Effector CD4-positive, alpha-beta T cell (primary cell): ENCODE measurements at places on chromosomes 6 and 20.

DNA sequence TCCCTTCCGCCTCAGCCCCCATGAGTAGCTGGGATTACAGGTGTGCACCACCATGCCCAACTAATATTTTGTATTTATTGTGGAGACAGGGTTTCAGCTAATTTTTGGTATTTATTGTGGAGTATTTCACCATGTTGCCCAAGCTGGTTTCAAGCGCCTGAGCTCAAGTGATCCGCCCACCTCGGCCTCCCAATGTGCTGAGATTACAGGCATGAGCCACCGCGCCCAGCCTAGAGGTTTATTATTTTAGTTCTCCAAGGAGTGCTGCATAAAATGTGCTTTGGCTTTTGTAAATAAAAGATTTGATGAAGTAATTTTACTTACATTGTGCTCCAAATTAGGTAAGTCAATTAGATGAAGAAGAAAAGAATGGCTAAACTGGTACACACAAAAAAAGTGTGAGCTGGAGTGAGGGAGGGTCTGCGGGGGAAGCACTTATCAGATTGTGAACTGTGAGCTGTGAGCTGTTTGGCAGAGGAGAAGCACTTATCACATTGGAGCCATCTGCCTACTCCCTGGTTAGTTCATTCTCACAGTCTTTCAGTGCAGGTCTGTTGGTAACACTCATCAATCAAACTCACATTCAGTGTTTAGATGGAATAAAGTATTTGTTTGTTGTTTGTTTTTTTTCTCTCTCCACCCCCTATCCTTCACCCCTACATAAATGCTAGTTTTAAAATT lies 398.0 kb downstream of the EPHA7 start:
- no peak for DNase-seq

GRCh38 chr20:15976047-15976736 lies 597.1 kb downstream of the KIF16B start:
- no peak for DNase-seq

DNA sequence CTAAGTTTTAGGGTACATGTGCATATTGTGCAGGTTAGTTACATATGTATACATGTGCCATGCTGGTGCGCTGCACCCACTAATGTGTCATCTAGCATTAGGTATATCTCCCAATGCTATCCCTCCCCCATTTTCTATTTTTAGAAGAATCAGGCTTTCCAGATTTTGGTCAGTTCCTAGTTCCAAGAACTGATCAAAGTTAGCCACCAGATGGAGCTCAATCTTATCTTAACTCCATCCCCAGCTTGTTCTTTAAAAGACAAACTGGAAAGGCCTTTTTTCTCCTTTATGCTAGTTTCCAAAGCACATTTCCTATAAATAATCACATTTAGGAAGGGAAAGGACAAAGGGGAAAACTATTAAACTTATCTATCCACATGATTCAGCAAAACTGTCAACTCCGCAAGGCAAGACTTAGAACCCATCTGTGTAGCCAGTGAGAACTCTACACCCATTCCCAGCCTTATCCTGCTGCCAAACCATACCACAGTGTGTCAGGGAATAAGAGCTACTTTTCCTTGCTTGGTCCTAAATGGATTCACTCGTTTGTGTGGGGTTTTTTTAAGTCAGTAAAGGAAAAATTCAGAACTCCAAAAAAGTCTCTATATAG lies 22.8 kb upstream of the KHDC1 start:
- DNase-seq = no peak

DNA sequence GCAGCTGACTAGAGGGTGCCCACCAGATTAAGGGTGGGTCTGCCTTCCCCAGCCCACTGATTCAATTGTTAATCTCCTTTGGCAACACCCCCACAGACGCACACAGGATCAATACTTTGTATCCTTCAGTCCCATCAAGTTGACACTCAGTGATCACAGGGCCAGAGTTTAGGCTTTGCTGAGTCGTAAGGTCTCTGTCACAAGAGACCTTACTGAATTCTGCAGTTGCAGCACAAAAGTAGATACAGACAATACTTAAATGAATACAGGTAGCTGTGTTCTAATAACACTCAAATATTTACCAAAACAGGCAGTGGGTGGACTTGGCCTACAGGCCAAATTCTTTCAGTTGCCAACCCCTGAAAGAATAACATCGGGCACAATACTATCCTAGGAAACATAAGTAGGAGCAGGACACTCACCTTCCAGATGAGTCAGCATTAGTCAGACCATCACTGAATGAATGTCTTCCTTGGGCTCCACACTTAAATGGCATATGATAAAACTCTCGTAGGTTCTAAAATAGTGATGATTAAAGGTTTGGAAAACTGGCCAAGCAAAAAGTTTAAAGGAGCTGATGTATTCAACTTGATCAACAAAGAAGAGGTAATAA lies 190.0 kb downstream of the UBE3D start:
- DNase-seq = no peak

DNA sequence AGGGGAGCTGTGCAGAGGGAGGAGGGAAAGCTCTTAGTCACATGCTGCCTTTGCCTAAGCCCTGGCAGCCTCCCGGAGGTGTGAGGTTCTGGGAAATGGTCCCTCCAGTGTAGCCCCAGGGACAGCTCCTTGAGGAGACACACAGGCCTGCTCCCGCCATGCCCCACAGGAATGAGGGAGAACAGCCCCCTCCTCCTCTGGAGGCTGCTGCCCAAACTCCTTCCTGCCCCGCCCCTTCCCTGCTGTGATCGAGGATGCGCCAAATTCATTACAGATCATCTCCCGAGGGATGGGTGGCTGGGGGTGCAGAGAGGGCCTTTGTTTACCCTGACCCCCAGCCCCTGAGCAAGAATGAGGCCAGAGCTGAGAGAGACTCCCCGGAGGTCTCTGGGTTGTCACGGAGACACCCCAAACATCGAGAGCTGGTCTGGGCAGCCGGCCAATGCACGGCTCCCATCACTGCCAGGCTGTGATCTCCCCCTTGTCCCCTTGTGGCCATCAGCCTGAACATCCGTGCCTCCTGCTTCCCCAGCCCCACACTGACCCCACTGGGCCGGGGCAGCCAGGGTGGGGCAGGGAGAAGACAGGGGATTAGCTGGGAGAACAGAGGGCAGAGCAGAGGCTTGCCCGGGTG lies 8.4 kb downstream of the CYP21A2 start:
- DNase-seq = no peak

GRCh38 chr6:7338031-7338430 lies 25.0 kb upstream of the SSR1 start:
- DNase-seq = no peak

GRCh38 chr20:43345676-43346075 lies 112.0 kb upstream of the SRSF6 start:
- no peak for DNase-seq

DNA sequence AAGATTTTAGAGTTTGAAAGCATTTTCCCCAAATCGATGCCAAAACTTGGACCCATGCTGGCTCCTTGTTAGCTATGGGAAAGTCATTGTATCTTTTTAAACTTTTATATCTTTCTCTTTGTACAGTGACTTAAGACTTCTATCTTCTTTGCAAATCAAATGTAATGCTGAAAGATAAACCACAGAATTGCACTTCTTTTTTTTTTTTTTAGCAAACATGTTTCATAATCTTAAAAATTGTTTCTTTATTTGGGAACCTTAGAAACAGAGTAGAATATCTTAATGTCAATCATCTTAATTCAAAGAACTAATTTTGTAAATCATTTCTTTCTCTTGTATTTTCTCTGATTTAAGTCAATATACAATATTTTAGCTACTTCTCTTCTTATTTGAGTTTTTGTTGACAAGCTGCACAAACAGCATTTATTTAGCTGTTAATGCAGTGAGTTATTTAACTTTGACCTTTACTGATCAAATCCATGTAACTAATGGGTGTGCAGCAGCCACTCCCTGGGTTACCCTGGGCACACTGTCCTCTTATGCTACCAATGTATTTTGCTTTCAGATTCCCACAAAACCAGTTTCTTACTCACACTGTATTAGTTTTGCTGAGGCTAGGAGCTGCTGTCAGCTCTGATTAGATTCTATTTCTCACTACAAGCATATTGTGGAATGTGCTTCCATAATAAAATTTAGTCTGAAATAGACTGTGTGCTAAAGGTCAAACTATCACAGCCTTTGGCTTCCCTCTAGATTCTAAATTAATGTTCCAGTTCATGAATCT lies 279.6 kb downstream of the ADGB start:
- no peak for DNase-seq

DNA sequence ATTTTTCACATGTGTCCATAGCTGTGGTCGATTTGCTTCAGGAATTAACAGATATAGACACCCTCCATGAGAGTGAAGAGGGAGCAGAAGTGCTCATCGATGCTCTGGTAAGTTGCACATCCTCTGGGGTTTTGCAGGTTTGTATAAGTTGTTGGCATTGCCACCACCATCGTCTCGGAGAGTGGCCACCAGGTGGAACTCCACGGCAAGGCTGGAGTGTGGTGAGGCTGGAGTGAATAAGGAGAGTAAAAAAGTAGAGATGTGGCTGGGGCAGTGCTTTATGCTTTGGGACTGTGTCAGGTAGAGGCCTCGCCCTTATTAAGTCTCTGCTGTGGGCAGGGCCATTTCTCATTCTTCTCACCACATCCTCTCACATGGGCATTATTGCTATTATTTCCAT lies 63.7 kb downstream of the CTNNBL1 start:
- DNase-seq = no peak

- no peak for DNase-seq
These were observed 482.7 kb upstream of the JARID2 start for GRCh38 chr6:14763139-14763538.

- DNase-seq = no peak
These were observed 3.4 kb upstream of the MICAL1 start for GRCh38 chr6:109458774-109459531.

- DNase-seq = no peak
These were observed 154.9 kb downstream of the ESR1 start for GRCh38 chr6:151962246-151962846.

GRCh38 chr6:45738057-45738455 lies 277.6 kb downstream of the CLIC5 start:
- DNase-seq = no peak

DNA sequence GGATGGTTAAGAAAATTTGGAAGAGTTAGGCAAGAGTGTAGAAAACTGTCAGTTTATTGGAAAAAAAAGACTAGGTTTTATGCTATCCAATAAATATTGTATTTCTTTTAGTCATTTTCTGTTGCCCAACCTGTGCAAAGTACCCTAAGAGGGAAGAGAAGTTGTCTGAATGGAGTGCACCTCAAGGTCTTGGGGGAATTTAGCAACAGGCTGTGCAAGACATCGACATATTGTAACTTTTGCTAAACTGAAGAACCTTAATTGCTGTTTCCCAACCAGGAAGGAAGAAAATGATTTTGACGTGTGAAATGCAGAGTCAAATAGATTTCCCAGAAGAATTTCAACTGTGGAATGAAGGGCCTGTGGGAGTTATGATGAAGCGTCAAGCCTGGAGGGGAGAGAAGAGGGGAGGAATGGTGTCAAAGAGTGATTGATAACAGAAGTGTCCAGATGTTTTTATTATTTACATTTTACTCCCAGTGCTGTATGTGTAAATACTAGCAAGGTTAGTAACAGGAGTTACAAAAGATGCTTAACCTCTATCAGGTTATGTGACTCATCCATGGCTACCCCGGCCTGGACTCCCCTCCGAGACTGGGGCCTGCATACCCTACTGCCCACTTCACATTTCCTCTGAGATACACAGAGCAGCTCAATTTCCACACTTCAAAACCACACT lies 246.8 kb downstream of the MYLK4 start:
- DNase-seq = no peak

DNA sequence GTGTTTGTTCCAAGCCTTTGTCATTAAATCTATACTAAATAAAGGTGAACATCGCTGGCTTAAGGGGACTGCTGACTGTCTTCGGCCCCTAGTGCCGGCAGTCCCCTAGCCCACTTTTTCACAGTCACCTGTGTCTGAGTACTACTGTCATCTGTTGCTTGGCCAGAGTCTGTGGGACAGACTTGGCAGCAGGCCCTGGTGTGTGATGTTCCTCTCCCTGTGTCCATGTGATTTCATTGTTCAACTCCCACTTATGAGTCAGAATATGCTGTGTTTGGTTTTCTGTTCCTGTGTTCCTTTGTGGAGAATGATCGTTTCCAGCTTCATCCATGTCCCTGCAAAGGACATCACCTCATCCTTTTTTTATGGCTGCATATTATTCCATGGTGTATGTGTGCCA lies 133.4 kb downstream of the HAO1 start:
- no peak for DNase-seq

GRCh38 chr6:54618572-54618971 lies 228.0 kb upstream of the FAM83B start:
- DNase-seq = no peak

DNA sequence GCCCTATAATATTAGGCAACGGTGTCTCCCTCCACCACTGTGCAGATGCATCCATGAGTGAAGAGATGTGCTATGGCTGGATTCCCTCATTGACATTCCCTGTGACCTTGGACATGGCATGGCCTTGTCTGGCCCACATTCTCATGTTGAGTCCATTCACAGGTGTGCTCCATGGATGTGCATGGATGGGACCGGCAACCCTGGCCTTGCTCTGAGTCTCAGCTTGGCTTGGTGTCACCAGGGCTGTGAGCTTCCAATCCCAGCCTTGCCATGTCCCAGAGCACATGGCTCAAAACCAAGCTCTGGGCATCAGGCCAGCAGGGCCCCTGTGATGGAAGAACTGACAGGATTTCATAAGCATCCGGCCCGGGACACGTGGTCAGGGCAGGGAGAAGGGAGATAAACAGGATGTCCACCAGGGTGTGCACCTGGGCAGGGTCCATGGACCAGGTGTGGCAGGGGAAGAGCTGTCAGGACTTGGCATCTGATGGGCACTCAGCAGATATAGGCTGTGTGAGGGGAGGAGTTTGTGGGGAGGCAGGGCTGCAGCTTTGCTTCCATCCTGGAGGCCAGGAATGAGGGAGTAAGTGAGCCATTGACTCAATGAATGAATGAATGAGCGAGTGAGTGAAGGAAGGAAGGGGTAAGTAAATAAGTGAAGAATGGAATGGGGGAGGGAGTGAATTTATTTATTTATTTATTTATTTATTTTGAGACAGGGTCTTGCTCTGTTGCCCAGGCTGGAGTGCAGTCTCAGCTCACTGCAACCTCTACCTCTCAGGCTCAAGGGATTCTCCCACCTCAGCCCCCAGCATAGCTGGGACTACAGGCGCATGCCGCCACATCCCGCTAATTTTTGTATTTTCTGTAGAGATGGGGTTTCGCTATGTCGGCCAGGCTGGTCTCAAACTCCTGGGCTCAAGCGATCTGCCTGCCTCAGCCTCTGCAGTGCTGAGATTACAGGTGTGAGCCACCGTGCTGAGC lies 15.7 kb downstream of the NRSN2 start:
- no peak for DNase-seq

- DNase-seq = no peak
These were observed 596.8 kb upstream of the JAG1 start for GRCh38 chr20:11270566-11270965.
